Substantia nigra (tissue), 51 donors: ENCODE measurements at places on chromosomes 4 and X.

- no peak for DNase-seq
Observed at GRCh38 chr4:40957281-40957680, 207.5 kb downstream of the NSUN7 start.

DNA sequence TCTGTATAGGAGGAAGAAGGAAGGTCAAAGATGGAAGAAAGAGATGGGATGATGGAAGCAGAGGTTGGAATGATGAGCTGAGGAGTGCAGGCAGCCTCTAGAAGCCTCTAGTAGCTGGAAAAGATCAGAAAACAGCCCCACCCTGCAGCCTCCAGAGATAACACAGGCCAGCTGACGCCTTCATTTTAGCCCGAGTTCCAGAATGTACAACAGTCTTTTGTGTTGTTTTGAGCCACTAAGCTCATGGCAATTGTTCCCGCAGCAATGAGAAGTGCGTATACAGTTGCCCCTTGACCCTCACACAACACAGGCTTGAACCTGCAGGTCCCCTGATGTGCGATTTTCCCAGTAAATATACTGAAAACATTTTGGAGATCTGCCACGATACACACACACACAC lies 72.0 kb downstream of the WFS1 start:
- no peak for DNase-seq

GRCh38 chr4:2286904-2287593 lies 25.1 kb upstream of the MXD4 start:
- DNase-seq, result no peak

GRCh38 chrX:40651620-40652223 lies 4.4 kb upstream of the CXorf38 start:
- DNase-seq, result peak; percentile 8

DNA sequence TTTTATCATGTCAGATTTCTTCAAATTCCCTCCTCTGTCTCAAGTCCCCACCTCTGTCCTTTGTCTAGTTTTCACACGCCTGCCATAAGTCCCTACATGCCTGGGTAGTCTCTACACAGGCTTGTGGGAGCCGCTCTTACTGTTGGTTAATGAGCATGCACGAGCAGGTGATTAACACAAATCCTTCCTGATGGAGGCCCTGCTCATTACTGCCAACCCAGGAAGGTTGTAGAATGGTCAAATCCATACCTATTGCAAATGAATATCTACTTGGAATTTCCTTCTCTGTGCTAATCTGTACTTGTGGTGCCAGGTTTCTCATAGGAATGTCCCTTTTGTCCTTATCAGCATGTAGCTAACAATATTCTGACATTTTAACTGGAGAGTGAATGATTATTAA lies 208.4 kb upstream of the HDX start:
- no peak for DNase-seq

GRCh38 chrX:46791927-46792809 lies 33.2 kb upstream of the SLC9A7 start:
- no peak for DNase-seq

- DNase-seq, result no peak
Observed at GRCh38 chr4:88998891-88999290, 58.1 kb downstream of the FAM13A start.

GRCh38 chr4:142815834-142816233 lies 30.3 kb downstream of the INPP4B start:
- DNase-seq, result no peak

GRCh38 chr4:7719354-7720174 lies 220.1 kb downstream of the AFAP1 start:
- DNase-seq, result peak; percentile 71

DNA sequence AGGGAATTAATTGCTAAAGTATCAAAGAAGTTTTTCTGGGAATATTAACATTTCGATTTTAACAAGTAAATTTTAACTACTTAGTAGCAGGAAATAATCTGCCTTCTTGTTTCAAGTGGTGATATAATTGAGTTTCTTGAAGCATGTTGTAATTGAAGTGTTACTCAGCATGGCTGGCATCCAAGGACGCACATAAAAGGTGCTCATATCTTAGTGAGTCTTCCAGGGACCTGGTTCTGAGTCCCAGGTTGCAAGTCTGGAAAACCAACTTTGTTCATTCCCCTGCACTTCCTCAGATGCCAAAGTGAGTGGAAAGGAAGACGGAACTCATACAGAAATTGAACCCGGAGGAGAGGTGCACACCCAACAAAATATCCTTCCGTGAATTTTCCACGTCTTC lies 399.6 kb downstream of the NLGN4X start:
- no peak for DNase-seq

DNA sequence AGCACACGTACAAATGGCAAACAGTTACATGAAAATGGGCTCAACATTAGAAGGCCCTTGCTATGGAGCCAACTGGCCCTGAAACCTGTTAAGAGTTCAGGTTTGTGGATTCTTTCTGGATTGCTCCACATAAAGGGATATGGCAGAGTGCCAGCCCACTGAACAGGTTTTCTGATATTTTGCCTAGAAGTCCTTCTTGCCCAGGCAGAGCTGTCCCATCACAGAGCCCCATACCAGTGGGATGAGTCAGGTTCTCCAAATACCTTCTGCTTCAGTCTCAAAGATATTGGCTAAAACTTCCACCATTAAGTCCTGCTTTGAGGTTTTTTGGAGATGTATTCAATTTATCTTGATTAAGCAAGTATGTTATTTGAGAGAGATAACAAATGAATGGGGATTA lies 146.8 kb upstream of the IL1RAPL2 start:
- no peak for DNase-seq

GRCh38 chrX:145820825-145821224 lies 3.2 kb downstream of the SLITRK2 start:
- no peak for DNase-seq

- no peak for DNase-seq
Observed at GRCh38 chr4:94139931-94140612, 67.6 kb upstream of the SMARCAD1 start.

- no peak for DNase-seq
Observed at GRCh38 chr4:155543126-155543765, 123.4 kb upstream of the GUCY1A1 start.

DNA sequence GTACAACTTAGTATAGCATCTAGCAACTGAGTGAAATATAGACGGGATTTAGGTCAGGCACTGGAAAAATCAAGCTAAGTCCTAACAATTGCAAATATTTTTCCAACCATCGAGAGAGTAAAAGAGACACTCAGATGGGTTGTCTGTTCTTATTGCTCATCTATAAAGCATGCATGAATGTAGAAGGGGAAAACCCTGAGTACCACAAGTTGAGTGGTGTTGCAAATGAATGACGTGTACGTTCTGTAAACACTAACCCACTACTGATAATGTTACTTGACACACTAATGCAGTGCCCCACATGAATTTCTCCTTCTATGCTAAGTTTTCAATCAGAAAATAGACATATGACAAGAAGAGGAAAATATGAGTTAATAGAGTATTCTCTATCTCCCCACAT lies 211.2 kb downstream of the COX18 start:
- no peak for DNase-seq

- DNase-seq, result no peak
Observed at GRCh38 chr4:165031436-165032211, at the start of gene TRIM60. TRIM60 (plus strand) TSS chr4:165031999; CDS start chr4:165040073, 8,074 bp downstream.

GRCh38 chrX:150094996-150095395 lies 156.7 kb upstream of the EOLA2 start:
- no peak for DNase-seq

- DNase-seq, result no peak
Observed at GRCh38 chr4:36786519-36786918, 458.0 kb upstream of the NWD2 start.

GRCh38 chr4:14236359-14236758 lies 608.8 kb upstream of the BOD1L1 start:
- no peak for DNase-seq

- no peak for DNase-seq
Observed at GRCh38 chr4:102466298-102466697, 34.9 kb upstream of the NFKB1 start.

- no peak for DNase-seq
Observed at GRCh38 chr4:159104694-159105414, 2.0 kb downstream of the RAPGEF2 start.

- DNase-seq, result no peak
Observed at GRCh38 chr4:52751487-52751911, 274 bp upstream of the ERVMER34-1 start.

DNA sequence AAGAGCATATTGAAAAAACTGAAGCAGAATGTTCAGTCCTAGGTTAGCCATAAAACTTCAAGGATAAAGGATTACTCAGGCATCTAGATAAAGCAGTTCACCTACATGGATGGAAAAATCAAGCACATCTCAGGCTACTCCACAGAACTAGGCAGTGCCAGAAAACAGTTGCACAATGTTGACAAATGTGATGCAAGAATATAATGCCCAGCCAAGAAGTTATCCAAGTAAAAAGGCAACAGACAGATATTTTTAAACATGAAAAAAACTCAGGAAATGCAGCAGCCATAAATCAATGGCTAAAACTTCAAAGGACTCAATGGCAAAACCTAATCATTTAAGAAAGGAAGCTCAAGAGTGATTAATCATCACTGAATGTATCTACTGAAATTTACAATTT lies 456.0 kb upstream of the FAM241A start:
- DNase-seq, result no peak

GRCh38 chr4:154506253-154506652 lies 14.7 kb upstream of the DCHS2 start:
- DNase-seq, result no peak

DNA sequence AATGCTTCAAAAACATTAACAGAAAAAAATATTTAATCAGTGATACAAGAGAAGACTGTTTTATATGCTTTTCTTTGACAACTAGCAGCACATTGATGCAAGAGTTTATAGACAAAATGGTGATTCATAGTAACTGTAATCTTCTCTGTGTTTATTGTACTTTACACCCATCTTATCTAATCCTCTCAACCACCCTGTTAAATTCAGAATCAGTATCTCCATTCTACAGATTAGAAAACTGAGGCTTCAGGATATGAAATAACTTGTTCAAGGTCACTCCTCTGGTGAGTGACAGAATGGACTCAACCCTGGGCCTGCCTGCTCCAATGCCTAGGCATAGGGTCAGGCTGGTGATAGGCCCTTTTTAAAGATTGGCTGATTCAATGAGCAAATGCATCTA lies 26.1 kb upstream of the TMEM184C start:
- DNase-seq, result no peak

DNA sequence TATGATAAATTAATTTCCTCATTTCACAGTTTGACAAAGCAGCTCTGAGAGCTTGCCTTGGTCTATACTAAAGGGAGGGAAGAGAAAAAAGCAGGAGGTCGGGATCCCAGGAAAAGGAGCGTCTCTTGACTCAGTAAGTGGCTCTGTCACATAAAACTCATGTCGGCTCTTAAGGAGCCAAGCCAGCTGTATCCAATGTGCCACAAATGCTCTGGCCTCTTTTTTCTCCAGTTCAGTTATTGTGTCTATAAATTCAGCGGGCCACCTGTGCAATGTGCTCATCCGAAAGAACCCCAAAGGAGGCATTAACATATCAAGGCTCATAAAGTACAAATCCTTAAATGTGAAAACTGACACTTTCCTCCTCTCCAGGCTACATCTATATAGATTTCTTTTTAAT lies 337.7 kb upstream of the FAM241A start:
- DNase-seq, result no peak

DNA sequence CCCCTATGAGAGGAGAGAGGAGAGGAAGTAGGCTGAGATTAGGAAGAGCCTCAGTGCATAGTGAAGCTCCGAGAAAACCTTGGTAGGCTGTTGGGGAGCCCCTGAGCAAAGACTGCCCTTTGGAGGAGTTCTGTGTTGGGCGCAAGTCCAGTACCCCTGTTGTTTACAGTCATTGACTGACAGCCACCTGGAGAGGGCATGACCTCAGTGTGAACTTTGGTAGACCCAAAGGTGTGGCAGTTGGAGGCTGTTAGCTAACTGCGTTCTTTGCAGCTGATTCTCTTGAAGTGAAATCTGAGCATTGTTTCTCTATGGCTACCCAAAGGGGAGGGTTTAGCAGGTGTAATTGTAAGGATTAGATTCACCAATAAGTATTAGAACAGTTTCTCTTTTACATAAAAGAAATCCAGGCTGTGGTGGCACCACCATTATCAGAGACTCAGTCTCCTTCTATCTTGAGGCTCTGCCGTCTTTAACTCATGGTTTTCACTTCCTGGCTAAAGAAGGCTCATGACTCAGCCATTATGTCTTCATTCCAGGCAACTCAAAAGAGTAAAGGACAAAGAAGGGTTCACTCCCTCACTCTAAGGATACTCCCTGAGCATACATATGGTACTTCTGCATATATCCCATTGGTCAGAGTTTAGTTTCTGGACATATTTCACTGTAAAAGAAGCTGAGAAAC lies 33.4 kb downstream of the ANXA3 start:
- DNase-seq, result no peak

DNA sequence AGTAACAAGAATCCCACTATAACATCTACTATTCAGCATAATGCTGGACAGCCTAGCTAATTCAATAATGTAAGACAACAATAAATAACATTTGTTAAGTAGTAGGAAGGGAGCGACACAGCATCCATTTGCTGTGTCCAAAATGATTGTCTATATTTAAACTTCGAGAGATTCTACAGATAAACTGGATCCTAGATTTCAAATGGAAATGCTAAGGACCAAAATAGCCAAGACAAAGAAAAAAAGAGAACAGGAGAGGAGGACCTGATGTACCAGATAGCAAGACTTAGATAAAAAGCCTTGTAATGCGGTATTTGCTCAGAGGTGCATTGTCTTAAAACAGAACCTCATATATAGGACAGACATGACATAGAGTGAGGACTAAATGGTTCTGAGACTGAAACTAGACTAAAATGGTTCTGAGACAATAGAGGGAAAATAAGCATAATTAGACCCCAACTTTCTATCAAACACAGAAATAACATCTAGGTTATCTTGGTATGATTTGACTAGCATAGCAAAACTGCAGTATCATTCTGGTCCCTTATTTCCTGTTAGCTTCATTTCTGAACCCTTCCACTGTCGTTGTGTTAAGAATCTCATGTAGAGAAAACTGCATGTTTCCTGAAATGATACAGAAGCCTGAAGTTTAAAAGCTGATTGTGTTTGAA lies 3.8 kb downstream of the HPGDS start:
- no peak for DNase-seq

DNA sequence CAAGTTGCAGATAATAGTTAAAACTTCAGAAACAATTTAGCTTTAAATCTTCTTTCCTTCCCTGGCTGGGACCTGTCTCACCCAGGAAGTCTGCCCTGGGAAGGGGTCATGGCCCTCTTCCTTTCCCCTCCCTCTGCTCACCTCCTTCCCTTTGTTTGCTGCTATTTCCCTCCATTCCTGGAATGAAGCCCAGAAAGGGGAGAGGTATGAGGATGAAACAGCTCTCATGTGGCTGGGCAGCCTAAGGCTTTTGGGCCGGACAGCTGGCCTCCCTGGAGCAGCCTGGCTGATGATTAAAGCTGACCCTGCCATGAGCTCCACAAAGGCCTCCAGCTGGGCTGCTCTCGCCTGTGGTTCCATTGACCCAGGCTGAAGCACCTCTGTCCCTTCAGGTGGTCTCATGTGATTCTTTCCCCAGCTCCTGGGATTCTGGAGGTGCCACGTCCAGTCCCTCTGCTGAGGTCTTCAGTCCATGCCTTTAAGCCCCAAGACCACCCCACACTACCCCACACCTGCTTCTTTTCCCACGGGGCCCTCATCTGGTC lies 202.1 kb downstream of the PTTG2 start:
- DNase-seq, result no peak

- no peak for DNase-seq
Observed at GRCh38 chrX:110120025-110120424, 117.1 kb downstream of the TMEM164 start.

GRCh38 chr4:1242506-1243450 lies 6.2 kb downstream of the CTBP1 start:
- DNase-seq, result no peak
